ENCODE measurements at places on chromosomes 11 and 22.
A peak's percentile ranks its signal among the peaks of the same experiment; 100 is the strongest.

DNA sequence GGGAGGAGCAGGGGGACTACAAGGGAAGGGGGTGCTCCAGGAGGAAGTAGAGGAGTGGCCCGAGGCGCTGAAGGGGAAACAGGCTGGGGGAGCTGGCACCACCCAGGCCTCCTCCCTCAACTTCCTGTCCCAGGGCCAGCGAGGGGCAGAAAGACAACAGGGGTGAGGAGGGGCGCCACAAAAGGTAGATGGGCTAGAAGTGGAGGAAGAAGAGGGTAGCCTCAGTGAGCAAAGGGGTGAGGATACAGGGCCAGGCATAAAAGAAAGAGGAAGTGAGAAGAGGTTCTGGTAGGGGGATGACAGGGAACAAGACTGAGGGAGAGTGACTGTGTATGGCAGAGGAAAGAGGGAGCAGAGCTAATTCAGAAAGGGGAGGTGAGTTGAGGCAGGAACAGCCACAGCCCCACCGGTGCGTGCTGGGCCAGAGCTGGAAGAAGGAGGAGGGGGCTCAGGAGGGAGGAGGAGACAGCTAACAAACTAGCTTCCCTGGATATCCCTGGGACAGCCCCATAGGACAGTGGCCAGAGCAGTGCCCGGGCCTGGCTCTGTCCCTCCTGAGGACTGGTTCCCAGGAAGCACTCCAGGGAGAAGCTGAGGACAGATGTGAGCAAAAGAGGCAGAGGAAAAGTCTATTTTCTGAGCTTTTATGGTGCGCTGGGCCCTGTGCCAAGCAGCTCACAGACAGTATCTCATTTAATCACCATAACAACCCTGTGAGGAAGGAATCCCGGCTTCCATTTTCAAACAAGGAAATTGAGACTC, 8.5 kb downstream of the DCHS1 start:
- DNase-seq = no peak

DNA sequence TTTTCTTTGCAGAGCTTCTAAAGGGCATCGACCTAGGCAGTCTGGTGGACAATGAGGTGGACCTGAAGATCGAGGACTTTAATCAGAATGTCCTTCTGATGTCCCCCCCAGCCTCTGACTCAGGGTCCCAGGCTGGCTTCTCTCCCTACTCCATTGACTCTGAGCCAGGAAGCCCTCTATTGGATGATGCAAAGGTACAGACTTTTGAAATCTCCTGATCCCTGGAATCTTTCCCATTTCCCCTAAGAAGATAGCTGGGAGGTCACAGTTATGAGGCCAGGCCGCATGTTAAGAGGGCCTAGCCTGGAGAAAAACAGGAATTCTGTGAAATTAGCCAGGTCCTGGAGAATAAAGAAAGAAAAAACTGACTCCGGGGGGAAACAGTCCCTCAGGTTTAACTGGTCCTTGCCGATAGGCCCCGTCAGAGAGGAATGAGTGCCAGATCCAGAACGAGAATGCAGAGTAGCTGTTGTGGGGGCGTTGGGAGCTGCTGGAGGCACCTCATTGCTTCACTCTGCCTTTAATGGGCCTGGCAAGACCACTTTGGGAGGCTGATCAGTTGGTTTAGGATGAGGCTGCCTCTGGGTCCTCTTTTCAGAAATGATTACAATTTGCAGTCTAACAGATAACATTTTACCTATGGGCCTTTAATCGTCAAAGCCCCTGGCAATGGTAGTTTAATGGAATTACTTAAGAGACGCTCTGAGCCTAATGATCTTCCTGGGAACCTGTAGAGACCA, 39.2 kb downstream of the SHISA8 start:
- DNase-seq = no peak

GRCh38 chr11:86548271-86548917, 124.0 kb downstream of the ME3 start:
- no peak for DNase-seq

- no peak for DNase-seq
These were observed 67.7 kb downstream of the APOL5 start for GRCh38 chr22:35785181-35785923.

GRCh38 chr11:96196181-96196662, 146.8 kb downstream of the MAML2 start:
- DNase-seq = no peak

GRCh38 chr22:19292458-19293230, 1.1 kb upstream of the CLTCL1 start:
- no peak for DNase-seq

- no peak for DNase-seq
These were observed 5.1 kb downstream of the FLRT1 start for GRCh38 chr11:64040684-64041322.

DNA sequence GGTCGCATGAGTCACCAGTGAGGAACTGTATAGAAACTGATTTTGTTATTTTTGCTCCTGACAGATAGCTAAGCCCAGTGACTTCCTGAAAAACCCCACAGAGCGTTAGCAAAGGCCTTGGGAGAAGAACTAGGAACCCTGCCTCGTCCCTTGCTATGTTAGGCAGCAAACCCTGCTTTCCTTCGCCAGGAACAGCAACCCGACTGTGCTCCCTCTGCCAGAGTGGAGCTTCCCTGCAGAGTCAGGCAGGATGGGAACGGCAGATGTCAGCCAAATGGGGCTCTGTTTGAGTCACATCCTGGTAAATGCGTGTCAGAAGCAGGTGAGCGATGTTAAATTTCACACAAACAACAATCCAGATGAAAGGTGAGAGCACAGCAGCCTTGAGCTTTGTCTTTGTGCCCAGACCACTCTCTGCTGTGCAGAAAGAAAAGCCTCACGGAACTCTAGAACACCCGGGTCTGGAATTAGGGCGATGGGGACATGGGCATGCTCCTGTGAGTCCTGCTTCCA, 186.6 kb downstream of the ADAMTS15 start:
- no peak for DNase-seq

DNA sequence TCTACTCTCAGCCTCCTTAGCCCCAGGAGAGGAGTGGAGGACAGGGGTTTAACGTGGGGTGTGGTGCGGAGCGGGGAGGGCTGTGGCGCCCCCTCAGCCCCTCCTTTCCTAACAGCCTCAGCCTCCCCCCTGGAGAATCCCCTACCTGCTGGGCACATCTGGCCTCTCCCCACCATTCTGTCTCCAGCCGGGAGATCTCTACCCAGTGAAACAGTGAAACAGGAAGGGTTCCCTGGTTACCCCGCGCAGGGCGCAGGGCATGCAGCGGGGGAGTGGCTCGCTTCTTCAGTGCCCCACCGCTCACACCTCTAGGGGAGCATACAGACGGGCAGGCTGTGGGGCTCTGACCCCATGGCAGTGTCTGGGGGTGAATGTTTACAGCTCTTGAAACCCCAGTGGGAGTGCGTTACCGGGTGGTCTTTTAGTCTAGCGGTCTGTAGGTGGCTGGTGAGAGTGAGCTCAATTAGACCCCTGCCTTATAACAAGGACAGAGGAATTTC, 54.7 kb upstream of the CCDC188 start:
- no peak for DNase-seq

GRCh38 chr11:113082341-113082955, 121.2 kb downstream of the NCAM1 start:
- peak; percentile 62 for DNase-seq

DNA sequence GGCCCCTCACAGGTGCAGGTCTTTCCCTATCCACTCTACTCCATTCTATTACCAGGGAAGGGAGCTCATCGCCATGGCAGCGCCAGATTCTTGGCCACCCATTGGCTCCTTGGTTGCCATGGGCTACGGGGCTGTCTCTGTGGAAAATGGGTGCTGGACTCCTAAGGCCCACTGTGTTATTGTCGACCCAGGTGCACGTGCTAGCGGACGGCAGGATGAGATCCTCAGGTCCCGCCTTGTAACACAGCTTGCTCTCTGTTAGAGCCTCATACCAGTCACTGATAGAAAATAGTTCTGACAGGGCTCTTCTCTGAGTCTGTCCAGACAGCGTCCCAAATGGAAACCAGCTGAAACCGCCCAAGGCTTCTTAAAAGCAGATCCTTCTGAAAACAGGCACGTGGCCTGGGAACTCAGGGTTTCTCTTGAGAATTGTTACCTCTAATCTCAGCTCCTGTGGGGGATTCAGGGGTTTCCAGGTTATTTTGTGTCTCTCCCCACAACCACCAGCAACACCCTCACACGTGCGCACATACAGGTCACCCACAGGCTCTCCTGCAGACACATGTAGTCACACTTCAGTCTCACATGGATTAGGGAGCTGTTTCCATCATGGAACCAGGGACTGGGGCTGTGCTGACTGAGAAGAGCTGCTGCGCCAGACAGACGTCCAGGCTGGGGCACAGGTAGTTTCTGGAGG, 1.5 kb downstream of the TUB start:
- DNase-seq = peak; percentile 53

DNA sequence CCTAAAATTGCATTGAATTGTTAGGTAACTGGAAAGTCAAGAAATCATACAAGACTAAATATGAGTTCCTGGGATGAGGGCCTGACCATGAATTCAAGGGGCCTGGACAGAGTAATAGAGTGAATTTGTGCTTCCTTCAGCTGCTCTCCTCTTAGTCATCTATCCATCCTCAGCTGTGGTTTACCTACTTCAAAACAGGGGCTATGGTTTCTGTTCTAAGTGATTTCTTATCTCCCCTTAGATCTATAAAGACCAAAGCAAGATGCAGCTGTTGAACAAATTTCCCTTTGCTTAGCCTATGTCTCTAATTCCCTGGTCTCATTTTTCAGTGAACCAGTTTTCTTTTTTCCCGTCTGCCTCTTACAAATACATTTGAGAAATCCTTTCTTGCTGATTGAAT, 428.5 kb downstream of the FAM181B start:
- DNase-seq = no peak

- no peak for DNase-seq
These were observed 2.4 kb upstream of the LRP4 start for GRCh38 chr11:46920755-46921154.

GRCh38 chr22:28711820-28712777, 29.5 kb downstream of the CHEK2 start:
- no peak for DNase-seq

DNA sequence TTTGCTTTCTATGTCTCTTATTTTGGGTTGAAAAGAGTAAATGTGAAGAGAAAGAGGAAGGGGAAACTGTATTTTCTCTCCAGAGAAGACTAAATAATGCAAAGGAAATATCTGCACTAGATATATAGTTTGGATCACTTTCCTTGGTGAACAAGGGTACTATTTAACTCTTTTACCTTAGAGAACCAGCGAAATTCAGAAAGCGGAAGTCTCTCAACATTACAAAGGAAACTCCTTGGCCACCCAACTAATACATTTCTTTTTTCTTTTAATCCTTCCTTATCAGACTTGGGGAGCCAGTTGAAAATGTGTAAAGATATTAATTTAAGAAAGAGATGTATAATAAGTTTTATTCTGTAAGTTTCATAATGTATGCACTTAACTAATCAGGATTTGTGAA, 64.2 kb downstream of the SESN3 start:
- DNase-seq = no peak

DNA sequence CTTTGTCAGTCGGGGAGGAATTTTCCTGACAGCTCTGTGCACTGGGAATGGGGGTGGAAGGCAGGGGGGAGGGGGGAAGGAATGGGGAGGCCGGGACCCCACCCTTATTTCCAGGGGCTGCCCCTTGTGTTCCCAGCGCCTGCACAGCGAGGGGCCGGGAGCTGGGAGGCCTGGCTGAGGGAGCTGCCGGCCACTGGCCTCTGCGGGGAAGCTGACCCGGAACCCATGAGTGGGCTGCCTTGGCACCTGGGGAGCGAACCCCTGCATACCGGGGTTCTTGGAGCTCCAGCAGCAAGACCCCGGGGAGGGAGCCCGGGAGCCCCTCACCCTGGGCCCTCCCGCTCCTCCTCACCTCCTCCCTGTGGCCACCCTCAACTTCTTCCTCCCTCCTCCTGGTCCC, 3.5 kb downstream of the H19 start:
- no peak for DNase-seq
